Dermis microvascular lymphatic vessel endothelial cell (primary cell): ENCODE measurements at places on chromosomes 4 and X.

DNA sequence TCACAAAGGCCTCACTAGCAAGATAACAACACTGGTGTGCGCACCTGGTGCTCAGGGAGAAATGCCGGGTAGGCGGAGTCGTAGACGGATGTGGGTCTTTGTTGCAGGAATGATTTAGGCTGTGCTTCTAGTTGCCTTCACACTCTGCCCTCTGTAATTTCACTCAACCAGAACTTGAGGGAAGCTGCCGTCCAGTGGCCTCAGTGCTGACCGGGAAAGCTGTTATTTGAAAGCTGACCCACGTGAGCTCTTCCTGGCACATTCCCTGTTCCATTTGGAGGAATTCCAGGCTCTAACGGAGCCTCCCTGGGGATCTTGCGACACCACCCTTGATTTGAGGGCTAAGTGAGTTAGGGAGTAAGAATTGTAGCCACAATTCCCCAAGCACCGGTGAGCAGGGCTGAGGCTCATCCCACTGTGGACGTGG lies 15.9 kb downstream of the SH3TC1 start:
- DNase-seq = peak; percentile 47

- no peak for DNase-seq
These were observed 90.9 kb downstream of the EGF start for GRCh38 chr4:110003401-110004187.

GRCh38 chr4:185587427-185588161 lies 52.3 kb upstream of the PDLIM3 start:
- no peak for DNase-seq

GRCh38 chr4:76435528-76436319 lies 695 bp downstream of the SHROOM3 start:
- DNase-seq = no peak

DNA sequence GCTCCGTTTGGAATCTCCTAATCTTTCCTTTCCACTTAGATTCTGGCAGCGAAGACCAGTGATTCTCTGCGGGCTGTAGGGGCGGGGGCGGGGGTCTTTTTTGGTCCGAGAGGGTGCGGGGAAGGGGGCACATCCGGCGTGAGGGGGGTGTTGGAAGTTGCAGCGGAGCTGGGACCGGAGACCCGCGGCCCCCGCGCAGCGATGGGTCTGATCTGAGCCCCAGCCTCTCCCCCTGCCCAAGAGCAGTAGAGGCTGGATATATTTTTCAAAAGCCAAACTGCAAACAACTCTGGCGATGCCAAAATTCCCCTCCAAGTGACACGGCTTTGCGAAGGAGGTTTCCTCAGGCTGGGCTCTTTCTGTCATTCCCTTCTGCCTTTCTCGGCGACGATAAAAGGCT lies 355 bp downstream of the GRID2 start:
- no peak for DNase-seq

GRCh38 chr4:2939383-2940243 lies 23.6 kb downstream of the NOP14 start:
- no peak for DNase-seq
